ENCODE measurements at places on chromosomes 1 and 21.

DNA sequence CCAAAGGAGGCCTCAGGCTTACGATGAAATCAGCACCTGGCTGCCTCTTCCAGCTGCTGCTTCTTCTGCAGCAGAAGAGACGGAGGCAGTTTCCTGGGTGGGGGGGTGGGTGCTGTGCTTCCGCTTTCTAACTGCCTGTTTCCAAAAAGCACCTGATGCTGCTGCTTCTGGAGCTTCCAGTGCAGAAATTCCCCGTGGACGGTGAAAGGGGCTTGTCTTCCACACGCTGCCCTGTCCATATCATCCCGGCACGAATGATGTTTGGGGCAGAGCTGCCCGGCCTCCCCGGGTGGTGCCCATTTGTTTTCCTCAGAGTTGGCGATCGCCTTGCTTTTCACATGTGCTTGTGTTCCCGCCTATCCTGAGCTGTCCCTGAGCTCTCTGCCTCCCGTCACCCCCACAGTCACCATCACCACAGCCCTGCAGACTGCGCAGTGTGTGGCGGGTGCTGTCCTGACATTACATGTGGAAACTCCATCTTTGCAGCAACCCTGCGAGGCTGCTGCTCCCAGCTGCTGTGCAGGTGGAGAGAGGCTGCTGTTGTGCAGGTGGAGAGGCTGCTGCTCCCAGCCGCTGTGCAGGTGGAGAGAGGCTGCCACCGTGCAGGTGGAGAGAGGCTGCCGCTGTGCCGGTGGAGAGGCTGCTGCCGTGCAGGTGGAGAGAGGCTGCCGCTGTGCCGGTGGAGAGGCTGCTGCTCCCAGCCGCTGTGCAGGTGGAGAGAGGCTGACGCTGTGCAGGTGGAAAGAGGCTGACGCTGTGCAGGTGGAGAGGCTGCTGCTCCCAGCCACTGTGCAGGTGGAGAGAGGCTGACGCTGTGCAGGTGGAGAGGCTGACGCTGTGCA, 1.8 kb downstream of the TTLL10 start:
- no peak for DNase-seq

GRCh38 chr1:44776730-44777068, 1.4 kb downstream of the RPS8 start:
- DNase-seq = no peak

DNA sequence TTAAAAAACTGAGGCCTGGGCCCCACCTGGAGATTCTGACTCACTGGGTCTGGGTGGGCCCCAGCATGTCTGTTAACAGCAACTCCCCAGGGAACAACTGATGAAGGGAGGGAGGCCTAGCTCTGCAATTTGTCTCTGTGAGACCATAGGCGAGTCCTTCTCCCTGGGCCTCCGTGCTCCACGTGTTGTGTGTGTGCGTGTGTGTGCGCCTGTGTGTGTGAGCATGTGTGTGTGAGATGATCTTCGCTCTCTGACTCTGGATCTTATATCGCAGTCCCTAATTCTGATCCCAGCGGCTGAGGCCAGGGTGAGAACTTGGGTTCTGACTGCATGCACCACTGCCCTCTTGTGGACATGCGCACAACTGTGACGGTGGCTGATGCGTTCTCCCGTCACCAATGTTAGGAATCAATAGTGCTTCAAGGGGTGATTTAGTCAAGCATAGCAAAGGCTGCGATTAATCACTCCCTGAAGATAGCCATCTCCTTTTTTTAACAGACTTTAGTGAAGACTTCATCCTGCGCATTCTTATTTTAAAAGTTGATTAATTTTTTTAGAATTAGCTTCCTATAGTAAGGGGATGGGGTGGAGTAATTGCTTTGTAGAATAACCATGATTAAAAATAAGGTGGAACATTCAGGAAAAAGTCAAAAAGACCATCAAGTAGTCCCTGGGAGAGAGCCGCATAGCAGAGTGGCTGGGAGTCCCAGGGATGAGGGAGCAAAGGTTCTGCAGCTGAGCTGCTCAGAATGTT, 62.4 kb upstream of the USP24 start:
- DNase-seq = peak; percentile 88

DNA sequence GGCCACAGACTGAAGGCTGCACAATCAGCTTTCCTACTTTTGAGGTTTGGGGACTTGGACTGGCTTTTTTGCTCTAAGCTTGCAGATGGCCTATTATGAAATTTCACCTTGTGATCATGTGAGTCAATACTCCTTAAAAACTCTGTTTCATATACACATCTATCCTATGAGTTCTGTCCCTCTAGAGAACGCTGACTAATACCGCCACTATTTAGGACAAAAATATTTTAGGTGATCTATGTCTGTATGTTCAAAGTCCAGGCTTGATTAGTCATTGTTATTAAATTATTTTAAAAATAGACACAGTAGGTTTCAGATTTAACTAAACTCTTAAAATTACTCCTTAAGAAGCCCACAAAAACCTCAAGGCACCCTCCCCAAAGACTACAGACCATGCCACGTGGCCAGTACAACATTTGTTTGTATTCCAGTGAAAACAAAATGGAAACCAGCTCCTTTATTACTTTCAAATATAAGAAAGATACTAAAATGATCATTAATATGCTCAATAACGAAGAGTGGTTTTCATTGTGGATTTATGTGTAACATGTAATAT, 63.1 kb downstream of the TMPRSS15 start:
- peak; percentile 65 for DNase-seq

DNA sequence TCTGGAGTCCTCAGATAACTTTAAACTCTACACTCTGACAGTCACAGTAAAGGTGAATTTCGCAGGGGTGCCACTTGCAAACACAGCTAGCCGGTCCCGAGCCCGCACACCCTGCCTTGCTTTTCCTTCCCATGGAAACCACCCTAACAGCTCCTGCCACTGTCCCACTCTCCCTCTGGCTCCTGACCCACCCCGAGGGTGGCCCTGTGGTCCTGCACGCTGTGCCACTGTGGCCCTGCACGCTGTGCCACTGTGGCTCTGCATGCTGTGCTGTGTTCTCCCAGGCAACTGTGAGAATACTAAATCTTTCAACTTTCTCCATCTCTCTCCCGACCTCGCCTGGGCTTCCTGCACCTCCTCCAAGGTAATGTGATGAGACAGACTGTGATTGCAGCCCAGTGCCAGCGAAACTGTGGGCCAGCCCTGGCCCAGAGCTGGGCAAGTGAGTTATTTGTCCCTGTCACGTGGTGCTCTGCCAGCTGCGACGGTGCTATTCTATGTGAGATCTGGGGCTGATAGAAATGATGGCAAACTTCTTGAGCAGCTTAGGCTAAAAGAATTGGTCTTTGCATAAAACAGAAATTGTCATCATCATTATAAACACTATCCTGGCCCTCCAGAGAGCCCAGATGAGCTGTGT, 63.4 kb upstream of the TARBP1 start:
- no peak for DNase-seq

DNA sequence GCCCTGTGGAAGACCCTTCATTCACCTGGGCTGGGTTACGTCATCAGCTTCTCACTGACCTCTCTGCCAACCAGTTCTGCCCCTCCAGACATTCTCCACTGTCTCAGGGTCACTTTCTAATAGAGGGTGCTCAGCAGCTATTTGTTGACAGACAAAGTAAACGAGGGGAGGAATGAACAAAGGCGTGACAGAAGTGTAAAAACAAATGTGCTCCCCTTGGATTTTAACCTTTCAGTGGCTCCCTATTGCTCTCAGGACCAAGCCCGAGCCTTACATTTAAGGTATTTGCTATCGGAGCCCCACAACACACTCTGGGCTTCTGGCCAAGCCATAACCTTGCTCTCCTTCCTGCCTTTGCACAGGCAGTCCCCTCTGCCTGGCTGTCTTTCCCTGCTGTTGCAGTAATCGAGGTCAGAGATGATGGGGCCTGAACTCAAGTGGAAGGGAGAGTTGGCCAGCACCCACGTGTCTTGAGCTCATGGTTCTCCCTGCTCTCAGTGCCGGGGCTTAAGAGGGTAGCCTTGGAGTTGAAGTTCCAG, 9.3 kb upstream of the MARCKSL1 start:
- DNase-seq = peak; percentile 82

DNA sequence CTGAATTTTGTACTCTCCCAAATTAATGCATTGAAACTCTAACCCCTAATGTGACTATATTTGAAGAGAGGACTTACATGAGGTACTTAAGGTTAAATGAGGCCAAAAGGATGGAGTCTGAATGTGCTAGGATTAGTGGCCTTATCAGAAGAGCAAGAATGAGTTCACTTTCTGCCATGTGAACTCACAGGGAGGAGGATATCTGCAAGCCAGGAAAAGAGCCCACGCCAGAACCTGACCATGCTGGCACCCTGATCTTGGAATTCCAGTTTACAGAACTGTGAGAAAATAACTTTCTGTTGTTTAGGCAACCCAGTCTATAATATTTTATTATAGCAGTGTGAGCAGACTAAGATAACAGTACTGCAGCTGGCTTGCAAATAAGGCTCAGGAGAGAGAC, 12.2 kb upstream of the FASLG start:
- no peak for DNase-seq

DNA sequence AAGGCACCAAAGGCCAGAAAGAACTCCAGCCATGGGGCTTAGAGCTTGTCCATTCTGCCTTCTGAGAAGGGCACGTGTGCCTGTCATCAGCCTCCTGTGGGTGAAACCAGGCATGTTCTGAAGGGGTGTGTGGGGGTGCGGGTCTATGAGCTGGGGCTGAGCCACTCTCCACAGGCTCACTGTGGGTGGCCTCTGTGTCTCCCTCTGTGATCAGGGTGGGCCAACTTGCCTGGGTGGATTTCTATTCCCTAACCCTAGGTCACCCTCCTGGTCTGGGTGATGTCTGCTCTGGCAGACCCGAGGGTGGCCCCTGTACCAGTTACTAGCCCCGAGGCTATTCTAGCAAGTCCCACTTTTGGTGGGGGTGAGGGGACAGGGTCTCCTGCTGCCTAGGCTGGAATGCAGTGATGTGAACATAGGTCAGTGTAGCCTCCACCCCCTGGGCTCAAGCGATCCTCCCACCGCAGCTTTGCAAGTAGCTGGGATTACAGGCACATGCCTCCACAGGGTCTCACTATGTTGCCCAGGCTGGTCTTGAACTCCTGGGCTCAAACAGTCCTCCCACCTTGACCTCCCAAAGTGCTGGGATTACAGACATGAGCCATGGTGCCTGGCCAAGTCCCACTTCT, 94.4 kb downstream of the TRIM11 start:
- no peak for DNase-seq

GRCh38 chr1:204826970-204827369, 43.7 kb upstream of the NFASC start:
- no peak for DNase-seq

DNA sequence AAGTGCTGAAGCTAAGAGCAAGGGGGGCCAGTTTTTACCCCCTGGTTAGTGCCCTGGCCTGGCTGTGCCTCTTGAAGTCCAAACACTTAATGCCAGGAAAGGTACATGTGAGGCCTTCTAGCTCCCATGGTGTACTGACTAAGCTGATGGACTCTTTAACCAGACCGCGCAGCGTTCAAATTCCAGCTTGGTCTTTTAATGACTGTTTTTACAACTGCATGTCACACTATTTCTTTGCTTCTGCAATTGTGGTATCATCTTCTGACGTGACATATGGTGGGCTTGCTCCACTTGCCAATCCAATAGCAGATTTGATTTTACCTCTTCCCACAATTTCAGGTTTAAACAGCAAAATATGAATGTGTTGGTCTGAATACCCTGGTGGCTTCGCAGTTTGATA, 197.3 kb downstream of the HUNK start:
- no peak for DNase-seq

DNA sequence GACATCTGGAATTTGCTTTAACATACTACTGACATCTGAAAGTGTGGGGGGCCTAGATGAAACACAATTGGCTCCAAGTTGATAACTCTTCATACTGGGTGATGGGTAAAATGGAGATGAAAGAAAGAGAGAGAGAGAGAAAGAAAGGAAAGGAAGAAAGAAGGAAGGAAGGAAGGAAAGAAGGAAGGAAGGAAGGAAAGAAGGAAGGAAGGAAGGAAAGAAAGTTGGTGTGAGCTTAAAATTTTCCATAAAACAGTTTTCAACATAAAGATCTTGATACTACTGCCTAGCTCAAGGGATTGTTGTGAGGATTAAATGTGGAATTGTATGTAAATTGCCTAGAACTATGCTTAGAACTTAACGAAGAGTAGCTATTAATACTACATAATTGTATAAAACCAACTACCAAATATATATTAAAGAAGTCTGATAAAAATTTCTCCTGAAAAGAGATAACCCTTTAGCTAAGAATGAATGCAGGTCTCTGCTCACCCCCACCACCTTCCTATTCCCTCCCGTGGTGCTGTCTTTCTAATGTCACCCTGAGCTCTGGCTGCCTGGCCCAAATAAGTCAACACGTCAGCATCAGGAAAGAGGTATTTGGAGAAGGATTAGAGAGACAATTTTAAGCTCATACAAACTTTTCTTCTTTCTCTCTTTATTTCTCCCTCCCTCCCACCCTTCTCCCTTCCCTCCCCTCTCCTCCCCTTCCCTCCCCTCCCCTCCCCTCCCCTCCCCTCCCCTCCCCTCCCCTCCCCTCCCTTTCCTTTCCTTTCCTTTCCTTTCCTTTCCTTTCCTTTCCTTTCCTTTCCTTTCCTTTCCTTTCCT, 89.3 kb upstream of the SGIP1 start:
- DNase-seq = no peak

DNA sequence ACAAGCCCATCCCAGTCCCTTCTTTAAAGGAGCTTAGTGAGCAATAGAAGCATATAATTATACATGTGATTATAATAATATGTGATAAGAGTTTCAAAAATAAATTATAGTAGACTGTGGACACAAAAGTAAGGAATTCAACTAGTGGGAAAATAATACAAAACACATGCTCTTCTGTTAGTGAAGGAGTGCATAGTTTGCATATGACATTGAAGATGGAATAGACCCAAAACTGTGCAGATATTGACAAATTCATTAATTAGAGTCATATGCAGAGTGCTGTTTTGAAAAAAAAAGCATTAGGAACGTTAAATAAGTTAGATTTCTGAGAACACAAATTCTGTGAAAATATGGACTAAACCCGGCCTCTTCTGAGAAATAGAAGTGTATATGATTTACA, 278.8 kb downstream of the ASTN1 start:
- no peak for DNase-seq

GRCh38 chr1:216935901-216936300, 212.7 kb upstream of the ESRRG start:
- DNase-seq = no peak

DNA sequence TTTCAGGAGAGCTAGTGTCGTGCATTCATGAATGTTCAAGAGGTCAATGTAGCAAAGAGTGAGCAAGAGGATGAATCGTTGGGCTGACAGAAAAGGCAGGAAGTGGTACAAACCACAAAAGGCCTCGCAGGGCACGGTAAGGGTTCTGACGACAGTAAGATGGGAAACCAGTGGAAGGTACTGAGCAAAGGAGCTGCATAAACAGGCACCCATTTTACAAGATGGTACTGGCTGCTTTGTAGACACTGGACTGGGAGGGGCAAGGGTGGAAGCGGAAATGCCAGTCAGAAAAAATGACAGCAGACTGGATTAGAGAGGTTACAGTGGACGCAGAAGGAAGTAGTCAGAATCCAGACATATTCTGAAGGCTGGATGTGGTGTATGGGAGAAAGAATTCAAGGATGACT, 123.5 kb downstream of the PTPN14 start:
- DNase-seq = peak; percentile 93

GRCh38 chr1:21175324-21175669, 1.4 kb downstream of the EIF4G3 start:
- peak; percentile 46 for DNase-seq

Measured in choroid plexus epithelial cell (primary cell).